ENCODE measurements at places on chromosomes 1 and 21. TPM values are rescaled to one million over a fixed set of nuclear protein-coding genes. Genes with fewer than 3 reads are reported as not detected.

DNA sequence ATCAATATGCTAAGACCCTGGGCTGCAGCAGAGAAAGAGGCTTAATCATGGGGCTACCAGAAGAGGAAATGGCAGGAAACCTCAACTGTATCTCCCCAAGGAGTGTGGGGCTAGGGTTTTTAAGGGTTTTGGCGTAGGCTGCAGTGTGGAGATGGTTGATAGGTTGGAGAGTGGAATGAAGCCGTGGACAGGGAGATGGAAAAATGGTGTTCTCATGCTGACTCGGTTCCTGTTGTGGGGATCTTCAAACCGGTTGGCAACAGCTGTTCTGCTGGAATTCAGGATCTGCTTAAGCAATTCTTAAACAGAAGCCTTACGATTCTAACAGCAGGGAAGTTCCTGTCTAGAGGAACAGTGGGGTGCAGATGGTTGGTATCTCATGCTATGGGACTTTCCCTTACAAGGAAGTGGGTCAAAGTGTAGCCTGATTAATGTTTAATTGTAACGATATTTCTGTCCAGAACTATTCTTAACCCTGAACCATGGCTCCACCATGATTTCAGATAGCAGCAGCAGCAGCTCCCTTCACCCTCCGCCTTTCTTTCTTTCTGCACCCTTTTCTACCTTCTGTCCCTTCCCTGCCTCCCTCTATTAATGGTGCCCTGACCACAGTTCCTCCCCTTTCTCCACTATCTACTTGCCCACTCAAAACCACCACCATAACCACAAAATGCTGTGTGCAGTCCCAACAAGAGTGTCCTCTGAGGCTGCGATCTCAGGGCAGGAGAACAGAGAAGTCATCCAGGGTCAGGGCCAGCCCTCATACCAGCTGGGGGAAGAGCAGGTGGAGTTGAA lies 30.8 kb downstream of the RSPH1 start:
- DNase-seq, result no peak

DNA sequence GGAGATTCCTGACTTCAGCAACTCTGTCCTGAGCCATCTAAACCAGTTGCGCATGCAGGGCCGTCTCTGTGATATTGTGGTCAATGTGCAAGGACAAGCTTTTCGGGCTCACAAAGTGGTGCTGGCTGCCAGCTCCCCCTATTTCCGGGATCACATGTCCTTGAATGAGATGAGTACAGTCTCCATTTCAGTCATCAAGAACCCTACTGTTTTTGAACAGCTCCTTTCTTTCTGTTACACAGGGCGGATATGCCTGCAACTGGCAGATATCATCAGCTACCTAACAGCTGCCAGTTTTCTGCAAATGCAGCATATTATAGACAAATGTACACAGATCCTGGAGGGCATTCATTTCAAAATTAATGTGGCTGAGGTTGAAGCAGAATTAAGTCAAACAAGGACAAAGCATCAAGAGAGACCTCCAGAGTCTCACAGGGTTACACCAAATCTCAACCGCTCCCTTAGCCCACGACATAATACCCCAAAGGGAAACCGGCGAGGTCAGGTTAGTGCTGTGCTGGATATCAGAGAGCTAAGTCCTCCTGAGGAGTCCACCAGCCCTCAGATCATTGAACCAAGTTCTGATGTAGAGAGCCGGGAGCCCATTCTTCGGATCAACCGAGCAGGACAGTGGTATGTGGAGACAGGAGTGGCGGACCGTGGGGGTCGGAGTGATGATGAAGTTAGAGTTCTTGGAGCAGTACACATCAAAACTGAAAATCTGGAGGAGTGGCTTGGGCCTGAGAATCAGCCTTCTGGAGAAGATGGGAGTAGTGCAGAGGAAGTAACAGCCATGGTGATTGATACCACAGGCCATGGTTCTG lies 2.3 kb downstream of the ZBTB37 start:
- DNase-seq, result no peak

GRCh38 chr1:159941591-159942560 lies 3.5 kb downstream of the IGSF9 start:
- no peak for DNase-seq

DNA sequence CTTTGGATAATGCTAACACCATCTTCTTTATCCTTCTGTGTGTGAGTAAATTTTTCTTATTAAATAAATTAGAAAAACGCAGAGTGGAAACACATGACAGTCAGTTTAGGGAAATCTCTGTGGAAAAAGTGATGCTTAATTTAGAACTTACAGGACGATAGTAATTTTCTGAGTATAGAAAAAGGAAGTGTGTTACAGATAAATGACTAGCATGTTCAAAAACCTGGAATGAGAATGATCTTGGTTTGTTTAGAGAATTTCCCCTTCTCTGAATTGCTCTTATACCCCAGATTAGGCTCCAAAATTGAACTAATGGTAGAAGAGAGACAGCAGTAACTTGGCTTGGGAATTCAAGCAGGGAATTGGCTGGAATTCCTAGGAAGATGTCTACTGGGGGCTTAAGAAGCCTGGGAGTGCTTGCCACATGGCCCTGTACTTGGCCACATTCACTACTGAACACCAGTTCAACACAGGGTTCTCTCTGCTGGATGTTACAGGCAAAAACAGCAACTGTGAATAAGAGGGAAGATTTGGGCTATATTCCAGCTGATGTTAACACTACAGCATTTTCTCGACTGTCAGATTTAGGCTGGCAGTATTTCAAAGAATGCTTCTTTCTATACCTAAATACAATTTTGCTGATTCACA lies 1004.2 kb downstream of the TTLL7 start:
- DNase-seq, result no peak

GRCh38 chr1:26864610-26865480 lies 1.9 kb downstream of the SFN start:
- DNase-seq, result peak; percentile 93

DNA sequence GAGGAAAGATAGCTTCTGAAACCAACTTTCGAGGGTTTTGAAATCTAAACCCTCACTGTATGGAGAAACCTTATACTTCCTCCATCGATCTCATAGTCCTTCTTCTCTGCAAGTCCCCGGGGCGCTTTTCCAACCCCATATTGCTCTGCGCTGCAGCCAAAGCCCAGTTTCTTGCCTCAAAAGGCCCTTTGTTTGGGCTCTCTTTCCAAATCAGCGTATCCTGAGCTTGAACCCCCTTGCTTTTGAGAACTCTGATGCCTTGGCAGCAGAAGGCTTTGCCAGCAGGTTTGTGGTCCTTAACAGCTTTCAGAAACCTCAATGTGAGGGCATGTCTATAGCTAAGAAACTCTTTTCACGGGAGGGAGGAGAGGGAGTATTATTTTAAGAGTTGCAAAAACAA lies 21.6 kb downstream of the PLPP3 start:
- no peak for DNase-seq

DNA sequence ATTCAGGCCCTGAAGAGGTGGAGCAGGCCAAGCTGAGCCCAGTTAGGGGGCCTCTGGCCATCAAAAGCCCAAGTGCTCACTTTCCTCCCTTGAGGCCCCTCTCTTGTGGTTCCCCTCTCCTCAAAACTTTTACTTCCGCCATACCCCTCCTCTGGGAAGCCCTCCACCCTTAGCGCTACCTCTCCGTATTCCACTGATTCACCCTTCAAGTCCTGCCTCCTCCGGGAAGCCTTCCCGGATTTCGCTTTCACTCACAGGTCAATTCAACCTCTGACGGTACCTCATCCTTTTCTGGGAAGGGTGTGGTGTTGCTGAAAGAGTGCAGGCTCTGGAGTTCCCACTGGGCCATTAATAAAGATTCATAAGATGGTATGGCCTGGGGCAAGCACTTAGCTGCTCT lies 19.1 kb downstream of the SPOCD1 start:
- no peak for DNase-seq

DNA sequence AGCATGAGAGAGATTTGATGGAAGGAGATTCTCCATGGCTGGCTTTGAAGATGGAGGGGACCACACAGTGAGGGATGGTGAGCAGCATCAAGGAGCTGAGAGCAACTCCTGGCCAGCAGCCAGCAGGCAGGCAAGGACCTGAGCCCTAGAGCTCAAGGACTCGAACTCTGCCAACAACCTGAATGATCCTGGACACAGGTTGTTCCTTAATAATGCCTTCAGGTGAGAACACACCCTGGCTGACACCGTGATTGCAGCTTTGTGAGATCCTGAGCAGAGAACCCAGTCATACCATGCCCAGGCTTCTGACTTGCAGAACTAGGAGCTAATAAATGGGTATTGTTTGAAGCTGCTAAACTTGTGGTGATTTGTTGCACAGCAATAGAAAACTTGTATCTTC lies 183.1 kb downstream of the LMX1A start:
- DNase-seq, result no peak

GRCh38 chr1:76269155-76269554 lies 194.6 kb downstream of the ST6GALNAC3 start:
- no peak for DNase-seq

DNA sequence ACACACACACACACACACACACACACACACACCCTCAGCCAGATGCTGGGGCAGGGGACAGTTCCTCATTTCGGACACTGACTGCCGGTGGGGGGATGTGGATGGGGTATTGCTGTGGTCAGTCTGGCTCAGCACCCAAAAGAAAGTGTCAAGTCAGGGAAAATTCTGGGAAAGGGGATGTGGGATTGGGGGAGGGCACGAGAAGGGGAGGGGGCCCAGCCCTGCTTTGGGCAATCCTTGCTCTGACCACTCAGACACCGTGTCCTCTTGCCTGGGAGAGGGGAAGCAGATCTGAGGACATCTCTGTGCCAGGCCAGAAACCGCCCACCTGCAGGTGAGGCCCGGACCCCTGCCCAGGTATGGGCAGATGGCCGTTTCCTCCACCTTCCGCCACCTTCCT lies at the start of gene C1QC:
TSS of gene C1QC (plus strand) at position 253 of the 400 bp plus-strand sequence. CDS start 391 bp downstream, outside the sequence.
- DNase-seq, result no peak

Gene DNAJC28
- polyA plus RNA-seq, result 6.6 TPM

Gene GSTM1
- 2.4 TPM for polyA plus RNA-seq

Gene GJA5
- polyA plus RNA-seq, result 29.1 TPM

Gene S1PR1
- polyA plus RNA-seq, result 25.8 TPM

Gene FCRLA
- polyA plus RNA-seq, result 0.12 TPM

Gene DCAF8
- polyA plus RNA-seq, result 238 TPM

Gene LORICRIN
- polyA plus RNA-seq, result not detected

Gene OR10Z1
- polyA plus RNA-seq, result 0.06 TPM

Gene MAP3K21
- polyA plus RNA-seq, result 31.5 TPM

Gene S100A5
- polyA plus RNA-seq, result 0.97 TPM

All from right renal pelvis (tissue), 4 donors.